ENCODE measurements at places on chromosomes 16 and 17. TPM values are rescaled to one million over a fixed set of nuclear protein-coding genes. Genes with fewer than 3 reads are reported as not detected.

DNA sequence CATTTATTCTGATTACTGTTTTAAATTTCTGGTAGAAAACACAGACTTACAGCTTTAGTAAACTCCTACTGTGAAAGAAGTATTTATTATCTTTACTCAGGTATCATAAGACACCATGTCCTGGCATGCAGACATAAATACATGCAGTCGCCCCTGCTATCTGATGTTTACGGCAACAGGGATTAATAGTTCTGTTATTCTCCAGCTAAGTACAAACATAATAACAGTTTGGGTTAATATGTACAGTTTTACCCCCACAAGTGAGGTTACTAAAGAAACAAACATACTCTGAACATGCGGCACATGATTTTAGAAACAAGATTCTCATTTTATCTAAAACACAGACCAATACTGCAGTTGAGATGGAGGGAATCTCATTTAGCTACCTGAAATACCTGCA is 170.8 kb downstream of the ABCA8 start:
- H3K27me3 ChIP-seq, result no peaks in the 10 kb centered on the region
- H3K4me1 ChIP-seq, result peaks cover 4% of the 10 kb centered on the region
- H3K27ac ChIP-seq, result no peak overlapping the region
- no peaks in the 10 kb centered on the region for H3K36me3 ChIP-seq
- no peak overlapping the region for H3K4me3 ChIP-seq

DNA sequence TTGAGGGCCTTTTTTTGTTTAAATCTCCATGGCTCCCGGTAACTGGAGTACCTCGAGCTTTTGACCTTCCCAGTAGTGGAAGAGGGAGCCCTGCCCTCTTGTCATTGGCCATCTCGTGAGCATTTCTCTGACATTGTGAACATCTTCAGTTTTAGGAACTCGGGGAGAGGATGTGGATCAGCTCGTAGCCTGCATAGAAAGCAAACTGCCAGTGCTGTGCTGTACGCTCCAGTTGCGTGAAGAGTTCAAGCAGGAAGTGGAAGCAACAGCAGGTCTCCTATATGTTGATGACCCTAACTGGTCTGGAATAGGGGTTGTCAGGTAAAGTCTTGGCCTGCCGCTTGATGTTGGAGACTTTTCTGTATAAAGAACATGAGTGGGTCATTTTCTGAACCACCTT is 24.3 kb downstream of the NTAN1 start:
- H3K27me3 ChIP-seq, result no peaks in the 10 kb centered on the region
- H3K36me3 ChIP-seq, result peaks cover 84% of the 10 kb centered on the region
- no peaks in the 10 kb centered on the region for H3K4me1 ChIP-seq
- H3K4me3 ChIP-seq, result no peak overlapping the region

DNA sequence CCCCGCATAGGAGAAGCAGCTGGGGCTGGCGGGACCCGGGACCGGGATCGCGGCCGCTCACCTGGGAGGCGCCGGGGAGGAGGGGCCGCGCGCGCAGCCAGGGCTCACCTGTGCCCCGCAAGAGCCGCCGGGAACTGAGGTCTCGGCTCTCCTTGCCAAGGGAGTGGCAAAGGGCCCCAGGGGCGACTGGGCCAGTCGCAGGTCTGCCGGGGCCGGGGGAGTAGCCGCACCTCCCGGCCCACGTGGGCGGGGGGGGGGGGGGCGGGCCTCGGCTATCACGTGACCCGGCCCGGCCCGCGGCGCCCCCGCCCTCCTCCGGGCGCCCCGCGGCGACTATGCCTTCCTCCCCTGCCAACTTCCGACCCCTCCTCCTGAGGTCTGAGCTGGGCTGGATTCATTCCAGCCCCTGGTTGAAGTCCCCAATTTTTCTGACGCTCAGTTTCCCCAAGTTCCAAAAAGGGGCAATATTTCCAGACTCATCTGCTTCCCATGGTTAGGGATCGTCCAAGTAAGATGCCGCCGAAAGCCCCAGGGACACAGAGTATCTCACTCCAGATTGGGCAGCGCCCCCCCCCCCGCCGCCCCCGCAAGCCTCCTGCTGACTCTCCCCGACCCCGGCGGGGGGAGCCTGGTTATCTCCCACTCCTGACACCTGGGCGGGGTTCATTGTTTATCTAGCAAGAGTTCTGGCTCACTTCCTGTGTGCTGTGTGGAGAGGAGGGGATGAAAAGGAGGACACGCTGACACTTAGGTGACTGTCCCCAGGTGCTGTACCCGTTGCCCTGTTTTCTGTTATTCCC is at the start of gene TMC6:
Gene TMC6 (minus strand): TSS at position 205 of the 800 bp plus-strand sequence. CDS start 1,923 bp downstream, outside the sequence.
- H3K36me3 ChIP-seq, result peaks cover 26% of the 10 kb centered on the region
- peak within 1 kb of the TSS; percentile 85 for H3K27ac ChIP-seq
- H3K4me1 ChIP-seq, result peaks cover 41% of the 10 kb centered on the region
- H3K4me3 ChIP-seq, result peak within 1 kb of the TSS; percentile 79
- H3K27me3 ChIP-seq, result peaks cover 16% of the 10 kb centered on the region

DNA sequence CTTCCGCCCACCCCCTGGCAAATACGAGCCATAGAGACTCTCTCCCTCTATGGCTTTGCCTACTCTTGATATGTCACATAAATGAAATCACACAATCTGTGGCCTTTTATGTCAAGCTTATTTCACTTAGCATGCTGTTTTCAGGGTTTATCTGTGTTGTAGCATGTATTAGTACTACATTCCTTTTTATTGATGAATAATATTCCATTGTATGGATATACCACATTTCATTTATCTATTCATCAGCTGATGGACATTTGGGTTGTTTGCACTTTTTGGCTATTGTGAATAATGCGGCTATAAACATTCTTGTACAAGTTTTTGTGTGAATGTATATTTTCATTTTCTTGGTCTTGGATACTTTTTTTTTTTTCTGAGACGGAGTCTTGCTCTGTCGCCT is 37.0 kb upstream of the DHX8 start:
- H3K27me3 ChIP-seq, result no peaks in the 10 kb centered on the region
- H3K4me3 ChIP-seq, result no peak overlapping the region
- H3K4me1 ChIP-seq, result peaks cover 14% of the 10 kb centered on the region
- H3K27ac ChIP-seq, result no peak overlapping the region
- no peaks in the 10 kb centered on the region for H3K36me3 ChIP-seq

- peaks cover 6% of the 10 kb centered on the region for H3K4me1 ChIP-seq
- H3K36me3 ChIP-seq, result no peaks in the 10 kb centered on the region
- H3K27me3 ChIP-seq, result peaks cover 81% of the 10 kb centered on the region
- no peak for DNase-seq
- no peak overlapping the region for H3K27ac ChIP-seq
These were observed 77.4 kb downstream of the RPA1 start for GRCh38 chr17:1907216-1907631.

GRCh38 chr16:23435500-23435899 is 17.5 kb downstream of the COG7 start:
- H3K4me3 ChIP-seq, result no peak overlapping the region
- peaks cover 42% of the 10 kb centered on the region for H3K36me3 ChIP-seq
- peak; percentile 21 for DNase-seq
- no peaks in the 10 kb centered on the region for H3K4me1 ChIP-seq
- H3K27ac ChIP-seq, result no peak overlapping the region

DNA sequence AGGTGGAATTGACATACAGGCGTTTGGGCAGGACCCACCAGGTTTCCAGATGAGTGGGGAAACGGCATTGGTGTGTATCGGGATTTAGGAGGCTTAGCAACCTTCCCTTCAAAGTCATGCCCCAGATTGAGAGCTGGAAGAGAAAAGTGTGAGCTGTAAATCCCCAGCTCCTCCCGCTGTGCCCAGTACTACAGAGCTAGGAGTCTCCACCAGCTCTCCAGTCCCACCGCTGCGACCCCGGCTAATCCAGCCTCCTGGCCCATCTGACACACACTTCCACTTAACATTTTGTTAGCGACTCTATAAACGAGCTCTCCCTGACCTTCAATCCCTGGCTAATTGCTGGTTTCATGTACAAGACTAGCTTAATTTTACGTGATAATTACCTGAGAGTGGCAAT is 29.9 kb upstream of the LHX1 start:
- DNase-seq, result no peak
- no peaks in the 10 kb centered on the region for H3K4me1 ChIP-seq
- no peaks in the 10 kb centered on the region for H3K36me3 ChIP-seq
- H3K4me3 ChIP-seq, result no peak overlapping the region

DNA sequence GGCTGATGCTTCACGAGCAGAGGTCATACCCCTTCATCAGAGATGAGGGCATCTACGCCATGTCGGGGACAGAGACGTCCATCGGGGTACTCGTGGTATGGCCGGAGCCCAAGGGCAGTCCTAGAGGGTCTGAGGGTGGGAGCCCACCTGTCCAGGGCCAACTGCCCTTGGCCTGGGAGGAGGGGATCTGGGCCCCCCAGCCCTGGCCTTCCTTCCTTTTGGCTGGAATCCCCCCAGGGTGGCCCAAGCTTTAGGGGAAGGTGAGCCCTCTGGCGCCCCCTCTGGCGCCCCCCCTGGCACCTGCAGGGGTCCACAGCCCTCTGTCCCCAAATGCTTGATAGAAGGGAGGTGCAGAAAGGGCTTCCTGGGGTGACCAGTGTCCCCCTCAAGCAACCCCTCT is 69.3 kb downstream of the SCNN1B start:
- no peaks in the 10 kb centered on the region for H3K4me1 ChIP-seq
- DNase-seq, result no peak
- H3K4me3 ChIP-seq, result no peak overlapping the region
- H3K27me3 ChIP-seq, result no peaks in the 10 kb centered on the region
- no peaks in the 10 kb centered on the region for H3K36me3 ChIP-seq

DNA sequence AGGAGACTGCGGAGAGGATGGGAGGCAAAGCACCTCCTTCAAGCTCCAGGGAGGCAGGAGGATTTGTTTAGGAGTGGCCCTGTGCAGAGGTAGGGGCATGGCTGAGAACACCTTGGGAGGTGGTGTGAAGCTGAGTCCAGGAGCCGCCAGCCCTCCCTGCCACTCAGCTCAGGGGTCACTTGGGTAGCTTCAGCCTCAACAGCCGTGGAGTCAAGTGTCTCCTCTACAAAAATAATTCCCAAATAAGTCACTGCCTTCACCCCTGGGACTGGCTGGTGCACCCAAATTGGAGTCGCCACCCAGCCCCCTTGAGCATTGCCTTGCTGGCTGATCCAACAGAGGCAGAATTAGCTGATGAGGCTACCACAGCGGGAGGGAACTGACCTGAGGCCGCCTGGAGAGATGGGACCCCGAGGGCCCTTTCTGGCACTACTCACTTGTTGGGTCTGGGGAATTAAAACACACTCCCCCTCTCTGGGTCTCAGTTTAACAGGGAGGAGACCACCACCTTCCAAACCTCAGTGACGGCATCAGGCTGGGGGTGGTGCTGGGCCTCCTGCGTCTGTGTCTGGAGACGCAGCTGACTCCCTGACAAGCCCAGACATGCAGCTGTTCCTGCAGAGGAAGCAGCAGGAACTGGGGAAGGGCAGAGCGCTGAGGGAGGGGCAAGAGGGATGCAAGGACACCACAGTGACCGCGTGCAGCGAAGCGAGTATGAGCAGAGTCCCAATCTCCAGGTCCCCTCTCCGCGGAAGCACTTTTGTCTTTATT is 87.9 kb upstream of the TOB1 start:
- H3K4me3 ChIP-seq, result no peak overlapping the region
- H3K4me1 ChIP-seq, result peaks cover 35% of the 10 kb centered on the region
- H3K36me3 ChIP-seq, result peaks cover 4% of the 10 kb centered on the region
- DNase-seq, result peak; percentile 45

ADORA2B gene
- 4.4 TPM for polyA plus RNA-seq

PROCA1 gene
- 5.7 TPM for polyA plus RNA-seq

NOXO1 gene
- polyA plus RNA-seq, result 2.8 TPM

TRAPPC1 gene
- polyA plus RNA-seq, result 101 TPM

TNP2 gene
- not detected for polyA plus RNA-seq

CSH1 gene
- 0.30 TPM for polyA plus RNA-seq

Measured in large intestine (tissue), 12 donors.